ENCODE measurements at places on chromosomes 7 and 10. TPM values are rescaled to one million over a fixed set of nuclear protein-coding genes. Genes with fewer than 3 reads are reported as not detected.

DNA sequence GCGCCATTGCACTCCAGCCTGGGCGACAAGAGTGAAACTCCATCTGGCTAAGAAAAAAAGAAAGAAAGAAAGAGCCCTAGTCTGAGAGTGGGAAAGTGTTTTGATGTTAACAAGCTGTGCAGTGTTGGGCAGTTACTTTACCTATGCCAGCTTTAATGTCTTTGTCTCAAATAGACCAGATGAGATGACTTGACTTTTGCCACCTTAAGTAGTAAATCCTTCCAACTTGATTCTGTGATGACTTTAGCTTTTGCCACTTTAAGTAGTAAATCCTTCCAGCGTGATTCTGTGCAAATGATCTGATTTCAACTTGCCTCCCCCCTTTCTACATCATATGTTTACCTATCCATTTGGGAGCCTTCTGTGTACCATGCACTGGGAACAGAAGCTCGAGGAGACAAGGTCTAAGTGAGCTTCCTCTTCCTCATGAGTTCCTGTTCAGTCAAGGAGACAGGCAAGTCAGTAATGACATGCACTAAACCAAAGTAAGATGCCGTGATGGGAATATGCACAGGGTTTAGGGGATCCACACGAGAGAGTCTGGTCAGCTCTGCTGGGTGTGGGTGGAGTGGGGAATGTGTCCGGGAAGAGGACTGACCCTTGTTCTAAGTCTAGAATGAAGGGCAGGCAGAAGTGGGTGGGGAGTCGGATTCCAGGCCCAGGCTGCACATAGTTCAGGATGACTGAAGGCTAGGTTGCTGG, 17.2 kb downstream of the INPP5F start:
- DNase-seq, result no peak

DNA sequence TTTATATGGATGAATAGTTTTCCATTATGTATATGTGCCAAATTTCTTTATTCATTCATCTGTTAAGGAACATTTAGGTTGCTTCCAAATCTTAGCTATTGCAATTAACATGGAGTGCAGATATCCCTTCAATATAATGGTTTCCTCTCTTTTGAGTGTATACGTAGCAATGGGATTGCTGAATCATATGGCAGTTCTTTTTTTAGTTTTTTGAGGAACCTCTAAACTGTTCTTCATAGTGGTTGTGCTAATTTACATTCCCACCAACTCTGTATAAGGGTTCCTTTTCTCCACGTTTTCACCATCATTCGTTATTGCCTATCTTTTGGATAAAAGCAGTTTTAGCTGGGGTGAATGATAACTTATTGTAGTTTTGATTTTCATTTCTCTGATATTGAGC, 46.5 kb downstream of the FAS start:
- DNase-seq, result no peak

GRCh38 chr7:81707966-81708365, 61.9 kb downstream of the HGF start:
- DNase-seq, result no peak

- DNase-seq, result peak; percentile 64
These were observed 21.3 kb upstream of the KCNK18 start for GRCh38 chr10:117175901-117176534.

The C10orf88 gene
- 9.1 TPM for total RNA-seq

The GFRA1 gene
- 49.4 TPM for total RNA-seq

The FGF8 gene
- total RNA-seq, result not detected

The FAM237B gene
- not detected for total RNA-seq

GRCh38 chr7:26091933-26092332, 60.1 kb upstream of the NFE2L3 start:
- DNase-seq, result peak; percentile 70

- no peak for DNase-seq
These were observed 86.7 kb downstream of the INPP5A start for GRCh38 chr10:132624061-132624846.

DNA sequence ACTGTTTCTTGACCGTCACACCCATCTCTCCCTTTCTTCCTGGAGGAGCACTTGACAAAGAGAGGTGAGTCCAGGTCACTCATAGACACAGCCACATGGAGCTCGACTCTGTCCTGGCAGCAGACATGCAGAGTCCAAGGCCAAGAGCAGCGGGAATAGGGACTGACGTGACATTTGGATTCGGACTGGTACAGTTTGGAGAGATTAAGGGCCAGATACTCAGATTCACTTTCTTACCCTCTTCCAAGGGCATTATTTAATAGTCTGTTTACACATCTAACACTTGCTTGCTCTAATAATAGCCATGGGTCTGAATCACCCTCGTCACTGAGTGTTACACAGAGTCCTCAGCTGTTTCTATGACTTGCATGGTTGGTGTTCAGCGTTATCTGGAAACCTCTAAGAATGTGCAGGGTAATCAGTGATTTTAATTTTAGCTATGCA, 39.2 kb upstream of the OTUD1 start:
- DNase-seq, result peak; percentile 62

- peak; percentile 93 for DNase-seq
These were observed 46.7 kb upstream of the PLCE1 start for GRCh38 chr10:93947055-93947454.

GRCh38 chr10:85225311-85225710, 896.9 kb downstream of the CCSER2 start:
- no peak for DNase-seq

GRCh38 chr7:7639847-7640220, 718 bp upstream of the UMAD1 start:
- peak; percentile 57 for DNase-seq

The HOXA13 gene
- total RNA-seq, result 1.4 TPM

DNA sequence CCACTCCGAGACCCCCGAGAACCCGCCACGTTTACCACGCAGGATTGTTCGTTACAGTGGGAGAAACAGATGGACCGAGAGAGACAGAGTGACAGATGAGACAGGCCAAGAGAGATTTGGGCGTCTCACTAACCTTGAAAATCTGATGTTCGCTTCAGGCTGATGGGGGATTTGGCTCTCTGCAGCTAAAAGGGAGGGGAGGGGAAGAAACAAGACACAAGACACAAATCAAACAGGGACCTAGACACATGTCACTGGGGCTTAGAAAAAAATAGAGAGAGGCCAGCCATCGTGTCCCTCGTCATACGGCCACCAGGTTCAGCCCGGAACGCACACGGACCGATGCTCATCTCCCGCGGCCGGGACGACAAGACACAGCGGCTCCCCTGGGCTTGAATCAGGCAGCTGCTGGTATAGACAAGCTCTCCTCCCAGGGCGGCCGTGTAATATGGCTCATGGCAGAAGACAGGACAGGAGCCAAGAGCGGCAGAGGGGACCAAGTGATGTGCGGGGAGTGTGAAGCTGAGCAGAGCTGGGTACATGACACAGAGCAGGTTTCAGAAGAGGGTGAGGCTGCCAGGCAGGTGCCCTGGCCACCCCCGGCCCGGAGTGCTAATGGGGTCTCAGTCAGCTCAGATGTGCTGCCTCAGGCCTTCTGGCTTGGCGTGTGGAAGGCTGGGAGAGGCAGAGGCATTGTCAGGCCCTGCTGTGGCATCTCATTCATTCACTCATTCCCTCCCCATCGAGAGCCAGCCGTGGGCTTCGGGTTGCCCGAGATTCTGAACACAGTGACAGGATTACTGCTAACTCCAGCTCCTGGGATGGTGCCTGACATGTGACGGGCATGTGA, 88.5 kb upstream of the GNA12 start:
- no peak for DNase-seq
